ENCODE measurements at places on chromosomes 5 and 9.

- DNase-seq, result no peak
Measured at GRCh38 chr9:80366626-80367025, 794.9 kb downstream of the TLE4 start.

DNA sequence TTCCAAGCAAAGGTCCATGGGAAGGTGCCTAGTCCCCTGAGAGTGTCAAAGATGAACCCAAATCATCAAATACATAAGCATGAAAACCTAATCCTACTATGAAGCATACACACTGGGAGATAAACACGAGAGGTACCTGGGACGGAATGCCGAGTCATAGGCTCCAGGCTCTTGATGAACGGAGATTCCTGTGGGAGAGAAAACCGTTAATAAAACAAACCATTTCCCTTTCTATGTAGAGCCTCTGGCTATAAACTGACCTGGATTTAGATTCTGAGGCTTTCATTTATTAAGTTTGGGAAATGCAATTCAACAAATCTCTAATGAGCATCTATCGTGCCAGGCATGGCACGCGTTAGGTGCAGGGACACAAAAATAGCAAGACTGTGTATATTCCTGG lies 206.4 kb upstream of the IL12B start:
- DNase-seq, result no peak

DNA sequence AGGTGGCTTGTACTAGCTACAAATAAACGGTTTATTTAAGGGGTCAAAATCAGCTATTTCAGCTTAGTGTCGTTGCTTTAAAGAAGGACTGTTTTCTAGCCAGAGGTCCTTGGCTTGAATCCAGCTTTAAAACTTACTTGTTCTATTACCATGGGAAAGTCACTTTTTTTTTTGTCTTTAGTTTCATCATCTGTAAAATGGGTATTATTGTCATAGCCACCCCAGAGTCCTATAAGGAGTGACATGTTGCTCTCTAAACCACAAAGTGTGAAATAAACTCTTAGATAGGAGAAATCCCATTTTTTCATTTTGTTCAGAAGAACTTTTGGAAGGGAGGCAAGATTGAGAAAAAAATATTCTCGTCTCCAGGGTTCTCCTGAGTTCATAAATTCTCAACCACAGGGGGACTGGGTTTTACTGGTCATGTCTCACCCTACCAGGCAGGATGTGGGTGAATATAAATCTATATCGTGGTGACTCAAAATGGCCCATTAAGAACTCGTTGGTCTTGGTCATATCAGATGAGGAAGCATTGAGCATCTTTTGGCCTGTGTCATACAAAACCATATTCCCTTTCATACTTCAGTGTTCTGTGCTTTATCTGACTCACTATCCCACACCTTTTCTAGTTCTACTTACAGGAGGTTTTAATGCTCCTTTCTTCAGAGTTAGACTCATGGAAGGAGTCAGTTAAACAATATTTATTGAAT lies 202.7 kb upstream of the NR3C1 start:
- no peak for DNase-seq

GRCh38 chr5:86075139-86075538 lies 542.6 kb upstream of the COX7C start:
- no peak for DNase-seq

DNA sequence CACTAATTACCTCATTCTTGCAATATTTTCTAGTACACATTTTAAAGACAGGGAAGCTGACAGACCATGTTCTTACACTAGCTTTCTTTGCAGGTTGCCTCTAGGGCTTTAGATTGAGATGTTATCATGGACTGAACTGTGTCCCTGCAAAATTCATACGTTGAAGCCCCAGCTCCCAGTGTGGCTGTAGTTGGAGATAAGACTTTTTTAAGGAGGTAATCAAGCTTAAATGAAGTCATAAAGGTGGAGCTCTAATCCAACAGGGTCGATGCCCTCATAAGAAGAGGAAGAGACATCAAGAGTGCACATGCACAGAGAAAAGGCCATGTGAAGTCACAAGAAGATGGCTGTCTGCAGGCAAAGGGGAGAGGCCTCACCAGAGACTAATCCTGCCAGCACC lies 471.2 kb upstream of the ACTBL2 start:
- DNase-seq, result no peak

- no peak for DNase-seq
Measured at GRCh38 chr9:135727257-135727875, 25.4 kb downstream of the KCNT1 start.

GRCh38 chr9:110738982-110739381 lies 70.4 kb downstream of the MUSK start:
- DNase-seq, result no peak

DNA sequence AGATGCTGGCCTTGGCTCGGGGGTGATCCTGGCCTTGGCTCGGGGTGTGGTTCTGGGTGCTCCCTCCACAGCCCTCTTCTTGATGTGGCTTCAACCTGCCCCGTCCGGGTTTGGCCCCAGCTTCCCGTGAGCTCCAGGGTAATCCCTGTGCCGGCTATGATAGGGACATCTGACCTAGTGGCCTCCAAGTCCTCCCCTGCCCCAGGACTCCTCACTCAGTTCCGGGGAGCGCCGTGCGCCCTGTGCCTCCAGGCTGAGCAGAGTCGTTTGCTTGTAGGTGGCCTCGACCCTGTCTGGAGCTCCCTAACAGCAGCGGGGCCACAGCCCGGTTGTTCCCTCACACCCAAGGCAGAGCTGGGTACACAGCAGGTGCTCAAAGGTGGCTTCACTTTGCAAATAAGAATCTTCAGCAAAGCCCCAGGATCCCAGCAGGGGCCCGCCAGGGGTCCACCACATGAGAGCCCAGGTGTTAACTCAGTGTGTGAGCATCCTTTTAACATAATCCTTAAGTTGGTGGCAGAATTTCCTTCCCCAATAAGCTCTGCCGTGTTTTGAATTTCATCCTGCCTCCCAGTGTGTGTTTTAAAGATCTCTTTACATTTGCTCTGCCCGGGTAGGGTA lies 32.3 kb upstream of the CEP72 start:
- no peak for DNase-seq

- DNase-seq, result no peak
Measured at GRCh38 chr5:83107692-83108420, 30.5 kb downstream of the XRCC4 start.

GRCh38 chr5:158888206-158888605 lies 211.5 kb downstream of the EBF1 start:
- no peak for DNase-seq

- peak; percentile 79 for DNase-seq
Measured at GRCh38 chr5:171323806-171324632, 15.0 kb downstream of the TLX3 start.

GRCh38 chr5:79847561-79847960 lies 143.5 kb downstream of the MTX3 start:
- no peak for DNase-seq

DNA sequence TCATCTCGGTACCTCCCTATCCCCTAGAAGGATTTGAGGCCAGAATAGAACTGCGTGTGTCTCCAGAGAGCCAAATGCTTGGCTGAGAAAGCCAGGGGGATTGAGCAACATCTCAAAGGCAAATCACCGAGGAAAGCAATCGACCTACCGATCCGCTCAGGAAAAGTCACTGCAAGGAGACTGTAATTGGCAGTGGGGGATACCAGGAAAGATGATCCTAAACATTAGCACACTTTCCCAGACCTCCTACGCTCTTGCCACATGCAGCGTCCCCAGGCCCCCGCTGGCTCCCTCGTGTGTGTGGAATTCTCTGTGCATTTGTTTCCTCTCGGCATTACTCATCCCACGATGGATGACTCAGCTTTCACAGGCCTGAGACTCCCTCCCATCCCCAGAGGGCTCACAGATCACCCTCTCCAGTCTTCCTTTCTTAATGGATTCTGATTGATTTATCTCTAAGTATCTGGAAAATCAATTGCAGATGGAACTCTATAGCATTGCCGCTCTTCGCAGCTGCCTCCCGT lies 82.2 kb upstream of the ICE1 start:
- DNase-seq, result no peak

DNA sequence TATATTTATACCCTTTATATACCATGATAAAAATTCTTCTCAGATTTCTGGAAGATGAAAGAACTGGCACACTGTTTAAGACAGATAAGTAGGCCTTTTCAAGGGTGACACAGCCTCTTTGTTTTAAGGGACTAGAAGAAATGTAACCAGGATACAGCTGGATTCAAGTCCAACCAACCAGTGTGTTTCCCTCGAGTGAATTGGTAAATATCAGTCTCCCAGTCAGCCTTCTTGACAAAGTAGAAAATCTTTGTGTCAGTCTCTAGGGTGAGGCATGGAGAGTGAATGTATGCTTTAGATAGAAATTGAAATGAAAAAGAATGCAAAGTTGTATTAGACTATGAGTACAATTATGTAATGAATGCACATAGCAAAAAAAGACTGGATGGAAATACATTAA lies 119.1 kb downstream of the ZDHHC21 start:
- no peak for DNase-seq

- no peak for DNase-seq
Measured at GRCh38 chr5:67100301-67100700, 96.3 kb downstream of the CD180 start.

GRCh38 chr5:98144116-98144515 lies 629.3 kb upstream of the RGMB start:
- DNase-seq, result no peak

DNA sequence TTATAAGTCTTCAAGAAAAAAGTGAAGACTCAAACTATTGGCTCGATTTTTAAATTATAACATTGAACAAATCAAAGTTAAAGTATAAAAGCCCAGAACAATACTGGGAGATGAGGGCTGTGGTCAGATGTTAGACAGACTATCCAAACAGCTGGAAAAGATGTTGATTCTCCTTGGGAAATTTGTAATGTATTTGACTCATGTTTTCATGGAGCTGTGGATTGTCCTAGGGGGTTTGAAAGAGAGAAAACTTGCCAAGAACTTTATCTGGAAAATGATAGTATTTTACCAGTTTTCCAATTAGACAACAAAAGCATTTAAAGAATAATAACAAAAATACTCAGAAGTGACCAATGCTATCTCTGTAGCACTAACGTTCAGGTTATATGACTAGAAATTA lies 339.2 kb downstream of the ARL15 start:
- no peak for DNase-seq

DNA sequence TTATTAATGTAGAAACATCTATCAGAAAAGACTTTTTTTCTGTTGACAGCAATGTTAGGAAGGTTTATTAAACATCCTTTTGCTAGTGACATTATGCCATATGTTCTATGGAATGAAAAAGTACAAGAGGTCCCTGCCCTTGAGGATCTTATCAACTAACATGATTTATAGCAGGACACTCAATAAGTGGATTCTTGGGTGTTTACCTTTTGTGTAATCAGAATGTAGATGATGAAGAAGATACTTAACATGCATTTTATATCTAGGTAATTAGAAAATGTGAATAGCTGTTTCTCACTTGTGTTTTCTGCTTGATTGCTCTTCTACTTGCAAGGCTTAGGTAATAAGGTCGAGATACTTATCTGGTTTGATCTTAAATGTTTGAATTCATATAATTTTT lies 4.9 kb downstream of the HMGCR start:
- no peak for DNase-seq

DNA sequence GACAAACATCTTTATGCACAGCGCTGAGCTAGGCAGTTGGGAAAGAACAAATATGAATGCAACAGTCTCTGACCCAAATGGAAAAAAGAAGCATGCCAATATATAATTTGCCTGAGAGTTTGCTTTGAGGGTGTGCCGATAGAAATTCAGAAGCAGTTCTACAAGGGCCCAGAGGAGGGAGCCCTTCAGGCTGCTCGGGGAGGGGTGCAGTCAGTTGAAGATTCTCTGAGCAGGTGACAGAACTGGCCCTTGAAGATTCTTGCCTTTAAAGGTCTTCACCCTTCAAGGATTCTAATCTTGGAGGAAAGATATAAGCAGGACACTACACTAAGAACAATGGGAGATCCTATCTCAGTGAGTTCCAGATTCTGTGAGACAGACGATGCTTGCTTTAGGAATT lies 3.7 kb upstream of the PAPPA start:
- peak; percentile 17 for DNase-seq

GRCh38 chr9:3177146-3177761 lies 333.4 kb upstream of the PUM3 start:
- DNase-seq, result no peak

DNA sequence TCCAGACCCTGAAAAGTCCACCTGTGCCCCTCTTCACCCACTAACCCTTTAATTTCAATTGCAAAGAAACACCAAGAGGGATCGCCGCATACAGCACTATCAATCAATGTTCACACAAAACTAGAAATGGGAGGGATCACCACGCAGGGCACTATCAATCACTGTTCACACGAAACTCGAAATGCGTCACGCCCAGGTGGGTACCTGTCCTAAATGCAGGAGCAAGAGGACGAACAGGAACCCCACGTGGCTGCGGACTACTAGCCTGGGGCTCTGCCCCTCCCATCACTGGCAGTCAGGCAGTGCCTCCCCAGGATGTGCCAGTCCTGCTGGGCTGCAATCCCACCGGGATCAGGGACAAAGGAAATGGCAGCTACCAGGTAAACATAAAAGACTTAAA lies 28.2 kb downstream of the RASGEF1C start:
- no peak for DNase-seq

GRCh38 chr9:128005923-128006322 lies 25.1 kb upstream of the EEIG1 start:
- DNase-seq, result peak; percentile 68

- DNase-seq, result no peak
Measured at GRCh38 chr9:15967068-15967467, 414.2 kb downstream of the CCDC171 start.

GRCh38 chr9:16098306-16098705 lies 545.5 kb downstream of the CCDC171 start:
- no peak for DNase-seq

GRCh38 chr9:36132086-36132485 lies 4.4 kb upstream of the GLIPR2 start:
- DNase-seq, result no peak

DNA sequence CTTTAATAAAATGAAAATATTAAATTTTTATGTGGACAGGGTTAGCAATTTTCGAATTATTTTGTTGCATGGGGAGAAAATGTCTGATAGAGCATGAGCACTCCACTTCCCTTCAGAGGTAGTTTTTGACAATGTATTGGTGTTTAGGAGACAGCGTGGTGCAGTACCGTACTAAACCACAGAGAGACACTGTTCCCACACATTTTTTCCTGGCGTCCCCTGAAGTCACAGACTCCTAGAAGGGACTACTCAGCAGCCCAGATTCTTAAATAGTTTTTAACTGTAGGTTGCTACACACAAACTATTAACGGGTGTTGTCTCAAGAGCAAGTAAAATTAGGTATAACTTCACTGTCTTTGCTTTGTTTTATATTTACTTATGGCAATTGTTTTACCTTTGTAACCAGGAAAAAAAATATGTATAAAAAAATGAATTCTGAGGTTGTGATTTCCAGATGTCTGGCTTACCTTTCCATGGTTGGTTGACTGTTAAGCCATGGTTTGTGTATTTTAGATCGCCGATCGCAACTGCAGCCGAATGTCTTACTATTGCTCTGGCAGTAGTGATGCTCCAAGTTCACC lies 171.2 kb downstream of the DOCK8 start:
- peak; percentile 17 for DNase-seq

- no peak for DNase-seq
Measured at GRCh38 chr9:126307322-126308061, 19.1 kb upstream of the MVB12B start.

DNA sequence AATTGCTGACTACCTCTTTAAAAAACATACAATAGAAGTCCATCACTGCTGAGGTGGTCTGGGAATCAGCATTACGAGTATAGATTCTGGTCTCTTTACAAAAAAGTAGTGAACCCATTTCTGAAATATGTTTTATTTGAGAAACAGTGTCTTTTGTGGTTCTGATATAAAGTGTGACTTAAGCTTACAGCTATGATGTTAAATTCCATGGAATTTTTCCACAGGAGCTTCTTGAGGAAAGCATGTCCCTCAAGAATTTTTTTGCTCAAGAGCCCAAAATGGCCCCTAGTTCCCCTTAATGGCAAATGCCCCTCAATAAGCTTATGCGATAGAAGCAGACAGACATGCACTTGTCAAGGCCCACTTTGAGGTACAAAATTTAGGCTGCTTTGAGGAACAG lies 265.7 kb downstream of the FAM170A start:
- DNase-seq, result no peak

Data from suppressor macrophage (primary cell).